ENCODE measurements at places on chromosomes 5 and 9. TPM values are rescaled to one million over a fixed set of nuclear protein-coding genes. Genes with fewer than 3 reads are reported as not detected.

PCDHGB3 gene
- total RNA-seq: 0.67 TPM

PTGR1 gene
- 54.8 TPM for total RNA-seq

PDLIM4 gene
- total RNA-seq: 40.4 TPM

GAS1 gene
- under 0.01 TPM for total RNA-seq

TAF11L5 gene
- not detected for total RNA-seq

DIPK1B gene
- total RNA-seq: 151 TPM

PCDHGB7 gene
- total RNA-seq: 3.1 TPM

PRR16 gene
- total RNA-seq: not detected

MEF2C gene
- 48.6 TPM for total RNA-seq

ZNF483 gene
- total RNA-seq: 0.69 TPM

FOXD4L4 gene
- total RNA-seq: not detected

AK6 gene
- 23.1 TPM for total RNA-seq

ADAMTSL2 gene
- total RNA-seq: not detected

FAM120AOS gene
- 26.4 TPM for total RNA-seq

PCDHB2 gene
- 1.7 TPM for total RNA-seq

GPR107 gene
- total RNA-seq: 16.9 TPM

GTF2H2 gene
- total RNA-seq: 18.3 TPM

FYB1 gene
- not detected for total RNA-seq

EDIL3 gene
- total RNA-seq: 0.44 TPM

CCDC180 gene
- total RNA-seq: 1.4 TPM

ARL14EPL gene
- total RNA-seq: 0.07 TPM

ZNF782 gene
- total RNA-seq: 1.4 TPM

IL9 gene
- total RNA-seq: not detected

NAIP gene
- total RNA-seq: 0.13 TPM

GPR151 gene
- not detected for total RNA-seq

All from mammary microvascular endothelial cell (primary cell).